ENCODE measurements at places on chromosomes 1 and 21. TPM values are rescaled to one million over a fixed set of nuclear protein-coding genes. Genes with fewer than 3 reads are reported as not detected.

GRCh38 chr1:185279571-185279970 is 37.5 kb downstream of the IVNS1ABP start:
- DNase-seq = no peak
- H3K27me3 ChIP-seq = no peaks in the 10 kb centered on the region
- H3K4me1 ChIP-seq = no peaks in the 10 kb centered on the region
- H3K27ac ChIP-seq = no peak overlapping the region
- H3K36me3 ChIP-seq = no peaks in the 10 kb centered on the region

GRCh38 chr1:86016076-86016759 is 140.4 kb downstream of the COL24A1 start:
- DNase-seq = no peak
- H3K27me3 ChIP-seq = no peaks in the 10 kb centered on the region
- no peak overlapping the region for H3K4me3 ChIP-seq
- no peak overlapping the region for H3K27ac ChIP-seq

DNA sequence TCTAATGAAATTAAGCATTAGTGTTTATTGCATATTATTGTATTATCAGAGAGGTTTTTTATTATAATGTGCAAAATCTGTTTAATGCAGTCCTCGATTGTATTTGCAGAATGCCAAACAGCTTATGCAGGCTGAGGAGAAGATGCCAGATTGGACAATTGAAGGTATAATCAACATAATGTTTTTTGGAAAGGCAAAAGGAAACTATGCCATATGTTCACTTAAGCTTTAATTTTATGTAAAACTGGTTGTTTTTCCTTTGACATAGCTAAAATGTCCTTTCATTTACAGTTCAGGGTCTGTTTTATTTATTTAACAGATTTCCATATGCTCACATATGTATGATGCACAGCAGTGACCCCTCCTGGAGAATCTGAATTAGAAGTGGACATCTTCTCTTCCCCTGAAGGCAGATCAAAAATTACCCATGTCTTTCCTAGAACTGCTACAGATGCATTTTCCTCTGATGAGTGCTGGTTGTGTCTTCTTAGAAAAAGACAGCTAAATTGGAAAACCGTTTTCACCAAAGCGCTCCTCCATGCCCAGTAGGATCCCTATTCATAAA is 143.5 kb upstream of the USH2A start:
- no peaks in the 10 kb centered on the region for H3K27me3 ChIP-seq
- H3K4me1 ChIP-seq = no peaks in the 10 kb centered on the region
- H3K36me3 ChIP-seq = no peaks in the 10 kb centered on the region
- no peak overlapping the region for H3K4me3 ChIP-seq

CRTC2 gene
- 25.5 TPM for polyA plus RNA-seq

DNA sequence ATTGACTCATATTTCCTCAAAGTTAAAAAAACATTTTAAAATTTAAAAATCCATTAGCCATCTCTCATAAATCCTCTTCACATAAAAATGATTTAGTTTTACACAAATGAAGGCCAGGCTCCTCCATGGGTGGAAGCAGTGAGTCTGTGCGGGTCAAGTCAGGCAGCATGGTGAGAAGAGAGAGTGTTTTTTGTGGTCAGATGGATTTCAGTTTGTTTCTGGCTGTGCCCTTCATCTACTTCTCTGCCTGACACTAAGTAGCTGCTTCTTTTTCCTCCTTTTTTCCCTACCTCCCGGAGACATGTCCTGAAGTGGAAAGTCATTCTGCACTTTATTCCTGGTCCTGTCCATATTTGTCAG is 10.3 kb downstream of the PLA2G4A start:
- peaks cover 14% of the 10 kb centered on the region for H3K4me1 ChIP-seq
- H3K4me3 ChIP-seq = no peak overlapping the region
- H3K27ac ChIP-seq = peak overlapping the region; percentile 17
- no peaks in the 10 kb centered on the region for H3K36me3 ChIP-seq
- H3K27me3 ChIP-seq = peaks cover 12% of the 10 kb centered on the region
- no peak for DNase-seq

DNA sequence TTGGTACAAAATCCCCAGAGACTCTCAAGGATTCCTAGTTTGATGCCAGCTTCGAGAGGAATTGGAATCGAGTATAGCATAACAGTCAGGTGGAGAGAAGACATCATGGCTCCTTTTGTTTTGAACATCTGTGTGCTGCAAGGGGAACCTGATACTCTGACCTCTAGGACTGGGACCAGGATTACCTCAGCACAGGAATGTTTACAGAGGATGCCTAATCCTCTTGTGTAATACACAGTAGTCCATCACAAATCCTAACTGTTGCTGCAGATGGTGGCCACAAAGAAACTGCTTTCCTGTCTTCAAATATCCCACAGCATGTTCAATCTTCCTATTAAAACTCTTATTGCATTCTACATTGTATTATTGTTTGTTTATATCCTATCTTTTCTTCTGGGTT is 111.8 kb upstream of the PRMT6 start:
- H3K4me1 ChIP-seq = peaks cover 6% of the 10 kb centered on the region
- H3K27me3 ChIP-seq = no peaks in the 10 kb centered on the region

TNFRSF4 gene
- polyA plus RNA-seq = not detected

- no peak overlapping the region for H3K4me3 ChIP-seq
- H3K27me3 ChIP-seq = no peaks in the 10 kb centered on the region
- no peaks in the 10 kb centered on the region for H3K36me3 ChIP-seq
- no peaks in the 10 kb centered on the region for H3K4me1 ChIP-seq
- no peak overlapping the region for H3K27ac ChIP-seq
- no peak for DNase-seq
Observed at GRCh38 chr1:226603022-226603857, 54.7 kb downstream of the STUM start.

GRCh38 chr1:198201956-198202784 is 45.4 kb downstream of the NEK7 start:
- no peaks in the 10 kb centered on the region for H3K27me3 ChIP-seq
- peaks cover 17% of the 10 kb centered on the region for H3K36me3 ChIP-seq
- H3K4me1 ChIP-seq = peaks cover 20% of the 10 kb centered on the region

GRCh38 chr1:18304151-18304869 is 176.4 kb upstream of the KLHDC7A start:
- H3K27ac ChIP-seq = no peak overlapping the region
- no peaks in the 10 kb centered on the region for H3K27me3 ChIP-seq
- DNase-seq = no peak
- peaks cover 4% of the 10 kb centered on the region for H3K4me1 ChIP-seq

ILDR2 gene
- polyA plus RNA-seq = 0.05 TPM

- H3K27ac ChIP-seq = peak overlapping the region; percentile 27
- H3K27me3 ChIP-seq = no peaks in the 10 kb centered on the region
- no peak overlapping the region for H3K4me3 ChIP-seq
- peaks cover 32% of the 10 kb centered on the region for H3K4me1 ChIP-seq
- no peaks in the 10 kb centered on the region for H3K36me3 ChIP-seq
- no peak for DNase-seq
Observed at GRCh38 chr21:29232530-29233255, 66.0 kb upstream of the BACH1 start.

CCDC30 gene
- polyA plus RNA-seq = 0.94 TPM

DNA sequence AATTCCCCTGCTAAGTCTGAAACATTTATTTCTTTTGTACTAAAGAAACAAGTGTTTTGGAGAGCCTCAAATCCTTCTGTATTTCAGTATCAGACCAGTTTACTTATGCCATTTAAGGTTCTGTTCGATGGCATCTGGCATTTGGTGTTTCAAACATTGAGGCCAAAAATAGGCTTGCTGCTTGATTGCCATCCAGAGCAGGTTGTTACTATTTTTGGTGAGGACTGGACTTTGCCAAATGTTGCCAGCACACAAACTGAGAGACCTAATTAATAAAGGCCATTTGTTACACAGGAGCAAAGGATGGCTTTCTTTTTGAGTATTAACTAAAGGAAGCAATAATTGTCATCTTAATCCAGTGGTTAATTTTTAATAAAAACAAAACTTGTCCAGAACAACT is 26.2 kb downstream of the VPS45 start:
- peaks cover 79% of the 10 kb centered on the region for H3K36me3 ChIP-seq
- H3K4me3 ChIP-seq = no peak overlapping the region
- H3K27ac ChIP-seq = no peak overlapping the region
- H3K4me1 ChIP-seq = no peaks in the 10 kb centered on the region
- DNase-seq = no peak
- no peaks in the 10 kb centered on the region for H3K27me3 ChIP-seq

DNA sequence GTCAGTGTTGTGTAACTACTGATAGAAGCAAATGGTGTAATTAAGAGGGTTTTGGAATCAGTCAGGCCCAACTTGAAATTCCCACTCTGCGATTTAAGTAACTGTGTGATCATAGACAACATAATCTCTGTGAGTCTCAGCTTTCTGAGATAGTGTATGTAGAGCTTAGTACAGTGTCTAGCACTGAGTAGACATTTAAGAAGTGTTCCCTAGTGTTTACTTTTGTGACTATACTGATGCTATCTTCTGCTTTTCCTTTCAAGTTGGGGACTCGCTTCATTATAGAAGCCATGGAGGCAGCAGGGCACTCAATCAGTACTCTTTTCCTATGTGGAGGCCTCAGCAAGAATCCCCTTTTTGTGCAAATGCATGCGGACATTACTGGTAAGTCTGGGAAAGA is 147.7 kb upstream of the HOOK1 start:
- H3K27me3 ChIP-seq = no peaks in the 10 kb centered on the region
- no peaks in the 10 kb centered on the region for H3K4me1 ChIP-seq
- DNase-seq = no peak
- H3K36me3 ChIP-seq = no peaks in the 10 kb centered on the region
- H3K4me3 ChIP-seq = no peak overlapping the region

Data from SK-N-SH (cell line).